ENCODE measurements at places on chromosomes 4 and X. TPM values are rescaled to one million over a fixed set of nuclear protein-coding genes. Genes with fewer than 3 reads are reported as not detected.
A peak's percentile ranks its signal among the peaks of the same experiment; 100 is the strongest.

- H3K27ac ChIP-seq = peak overlapping the region; percentile 34
- H3K36me3 ChIP-seq = no peaks in the 10 kb centered on the region
- H3K27me3 ChIP-seq = no peaks in the 10 kb centered on the region
- DNase-seq = no peak
Observed at GRCh38 chr4:155591738-155592143, 74.9 kb upstream of the GUCY1A1 start.

DNA sequence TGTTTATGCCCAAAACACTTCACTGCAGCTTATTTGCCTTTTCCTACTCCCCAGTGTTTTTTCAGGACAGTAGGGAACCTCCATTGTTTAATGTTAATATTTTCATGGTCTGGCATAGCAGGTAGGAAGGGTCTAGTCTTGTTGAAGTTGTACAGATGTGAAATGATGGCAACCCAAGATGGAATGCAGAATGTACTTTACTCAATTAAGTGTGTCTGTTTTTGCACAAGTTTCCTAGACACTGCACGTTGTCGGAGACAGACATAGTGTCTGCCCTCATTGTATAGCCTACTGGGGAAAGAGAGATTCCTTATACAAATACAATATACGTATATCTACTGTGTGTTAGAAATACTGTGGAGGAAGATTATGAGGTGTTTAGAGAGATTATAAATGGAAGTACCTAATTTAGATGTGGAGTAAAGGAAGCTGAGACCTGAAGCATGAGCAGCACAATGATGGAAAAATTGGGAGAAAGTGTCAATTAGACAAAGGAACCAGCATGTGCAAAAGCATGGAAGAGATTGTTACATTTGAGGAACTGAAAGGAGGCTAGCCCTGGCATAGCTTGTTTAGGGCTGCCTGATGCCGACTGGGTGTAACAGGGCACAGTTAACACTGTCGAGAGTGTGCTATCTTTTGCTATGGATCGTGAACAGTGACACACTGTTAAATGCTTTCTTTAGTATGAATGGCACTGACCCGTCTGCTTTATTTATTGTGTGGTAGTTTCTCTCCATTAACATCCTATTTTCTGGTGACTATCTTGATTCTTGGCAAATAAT, 18.4 kb downstream of the CPEB2 start:
- H3K27me3 ChIP-seq = no peaks in the 10 kb centered on the region
- H3K4me3 ChIP-seq = no peak overlapping the region
- no peak for DNase-seq
- peaks cover 6% of the 10 kb centered on the region for H3K4me1 ChIP-seq
- no peaks in the 10 kb centered on the region for H3K36me3 ChIP-seq

- H3K36me3 ChIP-seq = no peaks in the 10 kb centered on the region
- no peak overlapping the region for H3K27ac ChIP-seq
- H3K4me1 ChIP-seq = no peaks in the 10 kb centered on the region
- H3K4me3 ChIP-seq = no peak overlapping the region
Observed at GRCh38 chrX:127558811-127559210, 493.4 kb downstream of the ACTRT1 start.

DNA sequence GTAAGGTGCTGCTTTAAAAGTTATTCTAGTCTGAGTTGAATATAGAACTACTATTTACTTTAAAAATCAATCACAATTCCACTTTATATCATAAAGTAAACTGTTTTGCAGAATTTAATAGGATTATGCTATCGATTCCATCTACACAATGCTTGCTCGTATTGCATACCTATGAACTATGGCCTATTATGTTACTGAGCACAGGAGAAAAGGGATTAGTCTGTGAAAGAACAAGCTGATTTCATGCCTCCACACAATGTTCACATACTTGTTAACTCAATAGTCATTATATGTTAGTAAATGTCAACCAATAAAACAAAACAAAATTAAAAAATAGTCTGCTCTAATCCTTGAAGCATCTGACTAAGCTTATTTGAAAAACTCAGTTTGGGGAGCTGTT, 223.6 kb downstream of the PCDH10 start:
- H3K36me3 ChIP-seq = no peaks in the 10 kb centered on the region
- no peak overlapping the region for H3K4me3 ChIP-seq
- H3K4me1 ChIP-seq = no peaks in the 10 kb centered on the region
- no peak overlapping the region for H3K27ac ChIP-seq
- no peak for DNase-seq
- no peaks in the 10 kb centered on the region for H3K27me3 ChIP-seq

DNA sequence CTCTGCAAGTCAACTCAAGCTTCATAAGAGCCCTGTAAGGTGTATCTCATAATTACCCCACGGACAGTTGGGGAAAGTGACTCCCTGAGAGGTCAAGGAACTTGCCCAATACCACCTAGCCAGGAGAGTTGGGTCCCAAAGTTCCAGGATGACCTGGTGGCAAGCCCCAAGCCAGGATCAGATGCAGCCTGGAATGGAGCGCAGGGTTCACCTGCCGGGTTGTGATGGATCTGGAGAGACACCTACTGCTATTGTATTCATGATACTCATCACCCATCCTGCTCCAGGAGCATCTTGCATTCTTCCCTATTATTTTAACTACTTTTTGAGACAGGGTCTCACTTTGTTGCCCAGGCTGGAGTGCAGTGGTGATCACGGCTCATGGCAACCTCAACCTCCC, 36.1 kb downstream of the ZBTB49 start:
- DNase-seq = no peak
- no peaks in the 10 kb centered on the region for H3K4me1 ChIP-seq
- H3K4me3 ChIP-seq = no peak overlapping the region
- no peaks in the 10 kb centered on the region for H3K27me3 ChIP-seq
- no peaks in the 10 kb centered on the region for H3K36me3 ChIP-seq

DNA sequence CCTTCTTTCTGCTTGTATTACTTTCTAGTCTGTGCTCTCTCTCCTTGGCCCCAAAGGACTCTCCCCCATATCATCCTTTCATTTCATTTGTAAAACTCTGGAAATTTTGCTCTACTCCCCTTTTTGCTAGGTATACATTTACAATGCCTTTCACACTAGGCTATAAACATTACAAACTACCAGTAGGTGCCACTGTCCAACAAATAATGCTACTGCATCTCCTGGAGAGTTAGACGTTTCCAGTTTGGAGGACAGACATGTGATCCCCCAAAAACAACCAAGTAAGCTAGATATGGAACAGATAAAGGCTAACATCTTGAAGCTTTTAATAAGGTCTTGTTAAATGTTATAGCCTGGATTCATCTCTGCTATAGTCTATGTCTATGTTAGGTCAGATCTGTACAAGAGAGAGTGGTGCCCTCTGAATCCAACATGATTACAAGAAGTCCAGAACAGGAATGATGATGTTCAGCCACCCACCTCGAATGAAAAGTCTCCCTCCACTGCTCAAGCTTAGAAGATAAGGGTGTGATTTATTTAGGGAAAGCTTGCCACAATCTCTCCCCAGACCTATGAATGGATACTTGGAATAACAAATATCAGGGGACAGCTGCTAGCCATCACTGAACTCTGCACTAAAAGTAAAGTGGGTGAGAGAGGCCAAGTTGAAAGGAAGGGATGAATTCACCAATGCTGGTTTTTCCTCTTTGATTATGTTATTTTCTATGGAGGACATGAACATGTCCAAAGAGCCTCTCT, 14.3 kb downstream of the CBR4 start:
- no peak for DNase-seq
- H3K36me3 ChIP-seq = no peaks in the 10 kb centered on the region
- H3K4me3 ChIP-seq = no peak overlapping the region
- H3K4me1 ChIP-seq = no peaks in the 10 kb centered on the region
- H3K27me3 ChIP-seq = no peaks in the 10 kb centered on the region

- H3K27ac ChIP-seq = no peak overlapping the region
- no peak overlapping the region for H3K4me3 ChIP-seq
- no peak for DNase-seq
- no peaks in the 10 kb centered on the region for H3K36me3 ChIP-seq
- no peaks in the 10 kb centered on the region for H3K27me3 ChIP-seq
- H3K4me1 ChIP-seq = no peaks in the 10 kb centered on the region
Observed at GRCh38 chrX:23392195-23392594, 57.5 kb downstream of the PTCHD1 start.

- H3K4me1 ChIP-seq = no peaks in the 10 kb centered on the region
- no peaks in the 10 kb centered on the region for H3K27me3 ChIP-seq
- no peak for DNase-seq
- H3K36me3 ChIP-seq = no peaks in the 10 kb centered on the region
- no peak overlapping the region for H3K4me3 ChIP-seq
Observed at GRCh38 chrX:134338527-134338926, 101.5 kb downstream of the CCDC160 start.

GRCh38 chrX:39308126-39308525, 506.9 kb downstream of the MID1IP1 start:
- no peak overlapping the region for H3K27ac ChIP-seq
- H3K4me1 ChIP-seq = no peaks in the 10 kb centered on the region
- no peaks in the 10 kb centered on the region for H3K36me3 ChIP-seq

DNA sequence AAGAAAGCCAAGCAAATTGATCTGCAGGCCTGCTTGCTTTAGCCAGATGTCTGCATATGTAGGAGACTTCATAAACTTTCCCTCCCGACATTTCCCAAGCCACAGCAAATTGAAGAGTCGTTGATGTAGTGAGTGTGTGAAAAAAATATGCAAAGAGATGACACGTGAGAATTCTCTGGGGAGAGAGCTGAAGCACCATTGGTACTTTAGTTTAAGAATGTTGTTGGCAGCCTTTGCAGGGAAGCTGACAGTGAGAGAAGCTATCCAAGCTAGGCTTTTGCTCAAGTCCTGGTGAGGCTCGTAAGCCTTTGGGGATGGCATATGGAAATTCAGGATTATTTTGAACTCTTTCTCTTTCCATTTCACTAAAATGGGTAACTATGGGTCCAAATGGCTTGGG, 87.5 kb downstream of the GLRA2 start:
- peak overlapping the region; percentile 5 for H3K27ac ChIP-seq
- H3K4me3 ChIP-seq = no peak overlapping the region
- DNase-seq = no peak
- no peaks in the 10 kb centered on the region for H3K36me3 ChIP-seq
- no peaks in the 10 kb centered on the region for H3K4me1 ChIP-seq

GRCh38 chr4:152434011-152434410, 101.9 kb downstream of the FBXW7 start:
- H3K36me3 ChIP-seq = no peaks in the 10 kb centered on the region
- no peaks in the 10 kb centered on the region for H3K4me1 ChIP-seq
- H3K27ac ChIP-seq = no peak overlapping the region
- no peaks in the 10 kb centered on the region for H3K27me3 ChIP-seq
- DNase-seq = no peak

GRCh38 chr4:141652161-141652778, 15.9 kb downstream of the IL15 start:
- no peaks in the 10 kb centered on the region for H3K4me1 ChIP-seq
- H3K36me3 ChIP-seq = no peaks in the 10 kb centered on the region
- H3K27ac ChIP-seq = peak overlapping the region; percentile 57

DNA sequence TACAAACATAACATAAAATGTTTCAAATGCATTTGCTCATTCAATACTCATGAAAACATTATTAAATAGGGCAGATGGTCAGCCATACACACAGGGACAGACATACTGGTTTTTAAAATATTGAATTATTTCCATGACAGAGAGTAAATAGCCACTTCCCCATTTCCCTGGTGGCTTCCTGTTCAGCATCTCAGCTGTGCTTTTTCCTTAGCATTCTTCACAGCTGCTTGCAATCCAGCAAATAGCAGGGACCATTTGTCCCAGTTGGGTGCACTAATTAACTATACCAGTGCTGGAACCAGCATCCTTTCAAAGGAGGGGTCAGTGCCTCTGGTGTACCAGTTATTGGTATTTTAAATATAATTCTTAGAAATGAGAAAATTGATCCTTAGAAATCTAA, 964.7 kb downstream of the RAB28 start:
- H3K4me1 ChIP-seq = no peaks in the 10 kb centered on the region
- H3K27ac ChIP-seq = no peak overlapping the region
- H3K27me3 ChIP-seq = no peaks in the 10 kb centered on the region
- no peak for DNase-seq
- H3K4me3 ChIP-seq = no peak overlapping the region
- H3K36me3 ChIP-seq = no peaks in the 10 kb centered on the region

DNA sequence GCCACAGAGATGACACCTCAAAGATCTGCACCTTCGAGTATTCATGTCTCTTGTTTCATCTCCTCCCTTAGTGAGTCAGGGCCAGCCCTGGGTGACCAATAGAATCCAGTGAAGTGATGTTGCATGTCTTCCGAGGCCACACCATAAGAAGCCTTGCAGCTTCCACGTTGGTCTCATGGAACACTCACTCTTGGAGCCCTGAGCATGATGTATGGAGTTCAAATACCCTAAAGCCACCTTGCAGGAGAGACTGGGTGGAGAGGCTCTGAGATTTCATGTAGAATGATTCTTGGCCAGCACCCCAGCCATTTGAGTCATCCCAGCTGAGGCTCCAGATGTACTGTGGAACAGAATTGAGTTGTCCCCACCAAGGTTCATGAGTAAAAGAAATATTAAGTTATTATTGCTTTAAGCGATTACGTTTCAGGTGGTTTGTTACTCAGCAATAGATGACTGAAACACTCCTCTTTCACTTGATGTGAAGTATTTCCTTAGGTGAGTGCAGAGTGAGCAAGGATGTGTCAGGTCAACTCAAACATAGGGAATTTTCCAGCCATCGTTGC, 5.0 kb upstream of the RP2 start:
- DNase-seq = no peak
- no peak overlapping the region for H3K4me3 ChIP-seq
- H3K27me3 ChIP-seq = no peaks in the 10 kb centered on the region
- H3K4me1 ChIP-seq = no peaks in the 10 kb centered on the region
- H3K27ac ChIP-seq = no peak overlapping the region

Gene SCD5
- total RNA-seq = 11.0 TPM

Gene PHOX2B
- not detected for total RNA-seq

Gene NUDT10
- 8.7 TPM for total RNA-seq

Gene ATP5ME
- 168 TPM for total RNA-seq

Gene VGLL1
- not detected for total RNA-seq

Gene TMEM47
- 59.4 TPM for total RNA-seq

Gene RXFP1
- 11.3 TPM for total RNA-seq

Gene IQCM
- not detected for total RNA-seq

Gene MAGEA12
- total RNA-seq = not detected

Gene UBA1
- 72.9 TPM for total RNA-seq

Gene ABCG2
- total RNA-seq = 54.3 TPM

Gene DSPP
- not detected for total RNA-seq
